Lower leg skin (tissue), 4 donors: ENCODE measurements at places on chromosomes 2 and 18. TPM values are rescaled to one million over a fixed set of nuclear protein-coding genes. Genes with fewer than 3 reads are reported as not detected.

SCN7A gene
- total RNA-seq = 2.1 TPM

LYG2 gene
- total RNA-seq = not detected

RSAD2 gene
- 0.45 TPM for total RNA-seq

THSD7B gene
- not detected for total RNA-seq

ASAP2 gene
- total RNA-seq = 34.0 TPM

YWHAQ gene
- 85.6 TPM for total RNA-seq

IL37 gene
- 132 TPM for total RNA-seq

DSC3 gene
- total RNA-seq = 1,000 TPM

DNAH7 gene
- 0.08 TPM for total RNA-seq

RAB17 gene
- total RNA-seq = 6.3 TPM

CTAGE1 gene
- total RNA-seq = not detected

CXCR1 gene
- total RNA-seq = 0.46 TPM

TBR1 gene
- total RNA-seq = not detected

MFSD2B gene
- total RNA-seq = not detected

SCYGR7 gene
- total RNA-seq = not detected

CKAP2L gene
- total RNA-seq = 1.2 TPM

ALLC gene
- not detected for total RNA-seq

D2HGDH gene
- total RNA-seq = 34.8 TPM

C2orf15 gene
- 2.2 TPM for total RNA-seq

CACNB4 gene
- total RNA-seq = 2.9 TPM

GREB1 gene
- 12.2 TPM for total RNA-seq

EMILIN1 gene
- 3.6 TPM for total RNA-seq

PROKR1 gene
- not detected for total RNA-seq

UGT1A10 gene
- total RNA-seq = not detected

CD8A gene
- total RNA-seq = 0.91 TPM

HOXD1 gene
- not detected for total RNA-seq

TNP1 gene
- total RNA-seq = not detected

COL4A3 gene
- total RNA-seq = 0.19 TPM

ABCA12 gene
- 70.3 TPM for total RNA-seq

TMEM247 gene
- not detected for total RNA-seq

AGXT gene
- not detected for total RNA-seq

GFPT1 gene
- 12.4 TPM for total RNA-seq

KIF1A gene
- total RNA-seq = 3.7 TPM

UGT1A8 gene
- not detected for total RNA-seq

GDF7 gene
- 3.7 TPM for total RNA-seq

FRZB gene
- total RNA-seq = 20.4 TPM

MAB21L4 gene
- 41.3 TPM for total RNA-seq

TLX2 gene
- total RNA-seq = not detected

CCDC121 gene
- 2.0 TPM for total RNA-seq

PREPL gene
- total RNA-seq = 26.1 TPM

SMIM21 gene
- not detected for total RNA-seq

INPP1 gene
- total RNA-seq = 12.0 TPM

FBLN7 gene
- total RNA-seq = 3.6 TPM

STRN gene
- total RNA-seq = 37.3 TPM

FOXD4L1 gene
- total RNA-seq = not detected

CCDC102B gene
- 0.72 TPM for total RNA-seq

LYPD6 gene
- total RNA-seq = 1.2 TPM

FZD7 gene
- 17.6 TPM for total RNA-seq

OSR1 gene
- 1.1 TPM for total RNA-seq

SCN2A gene
- not detected for total RNA-seq

GPR45 gene
- not detected for total RNA-seq

ICA1L gene
- total RNA-seq = 0.95 TPM

KIAA2012 gene
- not detected for total RNA-seq

CYRIA gene
- 5.5 TPM for total RNA-seq

LIMS3 gene
- total RNA-seq = 2.8 TPM

NAPG gene
- 15.6 TPM for total RNA-seq

ALPI gene
- total RNA-seq = not detected

FHOD3 gene
- total RNA-seq = 15.1 TPM

DPP10 gene
- 1.1 TPM for total RNA-seq
